Glomerular endothelial cell (primary cell): ENCODE measurements at places on chromosomes 6 and 20.

GRCh38 chr6:81797591-81797990 lies 45.1 kb upstream of the TENT5A start:
- no peak for DNase-seq

GRCh38 chr20:1182106-1182505 lies 2.7 kb downstream of the TMEM74B start:
- no peak for DNase-seq

DNA sequence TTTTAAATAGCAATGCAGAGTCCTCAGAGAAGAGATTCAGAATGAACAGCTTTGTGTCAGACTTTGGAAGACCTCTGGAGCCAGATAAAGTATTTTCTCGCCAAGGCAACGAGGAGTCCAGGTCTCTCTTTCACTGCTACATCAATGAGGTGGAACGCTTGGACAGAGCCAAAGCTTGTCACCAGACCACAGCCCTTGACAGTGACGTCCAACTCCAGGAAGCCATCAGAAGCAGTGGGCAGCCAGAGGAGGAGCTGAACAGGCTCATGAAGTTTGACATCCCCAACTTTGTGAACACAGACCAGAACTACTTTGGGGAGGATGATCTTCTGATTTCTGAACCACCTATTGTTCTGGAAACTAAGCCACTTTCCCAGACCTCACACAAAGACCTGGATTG lies 55.5 kb downstream of the MRAP2 start:
- no peak for DNase-seq

DNA sequence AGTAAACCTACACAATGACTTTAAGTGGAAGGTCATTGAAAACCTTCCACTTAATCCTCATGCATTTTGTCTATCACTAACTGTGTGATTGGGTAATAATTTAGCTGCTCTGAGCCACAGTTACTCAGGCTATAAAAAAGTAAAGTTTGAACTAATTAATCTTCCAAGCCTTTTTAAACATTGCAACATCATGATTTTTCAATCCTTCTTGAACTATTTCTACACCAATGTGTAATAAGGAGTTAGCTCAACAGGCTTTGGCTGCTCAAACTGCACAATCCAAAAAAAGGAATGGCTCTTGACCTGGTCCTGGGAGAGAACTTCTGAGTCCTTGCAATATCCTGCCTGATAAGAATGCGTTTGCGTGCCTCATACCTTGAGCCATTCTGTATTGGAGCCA lies 34.8 kb upstream of the FILIP1 start:
- no peak for DNase-seq

GRCh38 chr6:135093578-135093977 lies 39.0 kb upstream of the HBS1L start:
- no peak for DNase-seq

GRCh38 chr6:6695625-6696276 lies 107.2 kb downstream of the LY86 start:
- no peak for DNase-seq

DNA sequence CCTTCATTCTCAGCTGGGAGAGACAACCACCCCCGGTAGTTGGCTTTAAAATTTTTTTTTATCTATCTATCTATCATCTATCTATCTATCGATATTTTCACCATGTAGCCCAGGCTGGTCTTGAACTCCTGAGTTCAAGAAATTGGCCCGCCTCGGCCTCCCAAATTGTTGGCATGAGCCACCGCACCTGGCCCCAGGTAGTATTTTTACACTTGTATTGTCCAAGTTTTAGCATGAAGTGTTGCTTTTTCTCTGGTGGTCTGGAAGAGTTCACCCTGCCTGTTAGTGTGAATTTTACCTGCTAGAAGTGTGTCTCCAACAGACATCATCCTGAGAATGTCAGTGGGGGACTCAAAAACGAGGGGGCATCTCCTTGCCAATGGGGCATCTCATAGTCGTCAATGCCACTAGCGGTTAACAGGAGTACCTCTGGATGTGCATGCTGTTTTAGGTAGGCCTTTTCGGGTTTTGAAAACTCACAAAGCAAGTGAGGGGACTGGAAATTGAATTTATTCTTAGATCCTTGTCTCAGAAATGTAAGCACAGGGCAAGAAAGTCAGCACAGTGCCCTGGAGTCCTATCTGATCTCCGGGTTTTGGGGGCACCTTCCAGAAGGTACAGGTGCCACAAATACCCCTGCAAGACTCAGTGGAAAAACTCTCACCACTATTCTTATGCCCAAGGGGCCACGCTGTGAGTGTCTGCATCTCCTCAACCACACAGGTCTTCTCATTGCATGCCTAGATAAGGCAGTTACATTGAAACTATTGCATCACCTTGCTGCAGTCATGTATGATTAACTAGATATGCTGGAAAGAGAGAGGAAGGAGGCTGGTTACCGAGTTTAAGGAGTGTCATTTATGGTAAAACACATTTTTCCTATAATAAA lies 37.1 kb downstream of the TNFAIP3 start:
- DNase-seq: no peak

- DNase-seq: no peak
Observed at GRCh38 chr6:34468378-34468892, 2.6 kb downstream of the PACSIN1 start.

DNA sequence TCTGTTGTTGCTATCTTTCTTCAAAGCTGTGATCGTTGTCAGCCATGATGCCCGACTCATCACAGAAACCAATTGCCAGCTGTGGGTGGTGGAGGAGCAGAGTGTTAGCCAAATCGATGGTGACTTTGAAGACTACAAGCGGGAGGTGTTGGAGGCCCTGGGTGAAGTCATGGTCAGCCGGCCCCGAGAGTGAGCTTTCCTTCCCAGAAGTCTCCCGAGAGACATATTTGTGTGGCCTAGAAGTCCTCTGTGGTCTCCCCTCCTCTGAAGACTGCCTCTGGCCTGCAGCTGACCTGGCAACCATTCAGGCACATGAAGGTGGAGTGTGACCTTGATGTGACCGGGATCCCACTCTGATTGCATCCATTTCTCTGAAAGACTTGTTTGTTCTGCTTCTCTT lies 19.3 kb downstream of the ABCF1 start:
- DNase-seq: no peak

DNA sequence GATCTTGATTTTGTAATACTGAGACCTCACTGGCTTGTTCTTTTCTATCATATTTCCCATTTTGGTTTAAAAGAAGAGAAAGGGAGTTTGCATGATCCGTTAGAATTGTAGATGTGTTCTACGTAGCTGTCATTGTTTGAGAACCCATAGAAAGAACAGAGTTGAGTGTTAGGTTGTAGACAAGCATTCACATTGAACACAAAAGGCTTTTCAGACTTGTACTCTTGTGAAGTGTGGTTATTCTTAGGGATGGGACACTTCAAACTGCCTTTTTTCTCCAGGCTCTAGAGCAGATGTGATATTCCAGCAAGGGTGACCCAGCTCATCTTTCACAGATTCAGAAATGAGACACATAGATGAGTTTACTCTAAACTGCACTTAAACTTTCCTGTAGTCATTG lies 19.9 kb downstream of the FOXO3 start:
- no peak for DNase-seq

GRCh38 chr6:30329331-30329730 lies 2.6 kb downstream of the TRIM39 start:
- DNase-seq: no peak

DNA sequence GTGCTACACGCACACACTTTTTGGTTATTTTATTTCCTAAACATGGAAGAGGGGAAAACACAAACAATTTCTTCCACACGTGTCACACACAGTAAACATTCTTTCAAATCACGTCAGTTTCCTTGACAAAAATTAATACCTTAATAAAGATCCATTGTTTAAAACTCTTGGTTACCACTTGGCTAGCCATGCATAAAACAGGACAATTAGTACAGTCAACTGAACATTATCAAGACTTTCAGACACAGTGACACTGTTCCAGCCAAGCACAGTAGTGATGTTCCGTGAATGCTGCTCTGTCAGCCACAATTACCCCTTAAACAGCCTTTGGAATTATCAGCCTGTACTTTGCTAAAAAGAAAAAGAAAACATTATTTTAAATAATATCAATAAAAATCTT lies 50.8 kb downstream of the GMDS start:
- DNase-seq: no peak

- DNase-seq: no peak
Observed at GRCh38 chr6:447381-448165, 56.0 kb downstream of the IRF4 start.

DNA sequence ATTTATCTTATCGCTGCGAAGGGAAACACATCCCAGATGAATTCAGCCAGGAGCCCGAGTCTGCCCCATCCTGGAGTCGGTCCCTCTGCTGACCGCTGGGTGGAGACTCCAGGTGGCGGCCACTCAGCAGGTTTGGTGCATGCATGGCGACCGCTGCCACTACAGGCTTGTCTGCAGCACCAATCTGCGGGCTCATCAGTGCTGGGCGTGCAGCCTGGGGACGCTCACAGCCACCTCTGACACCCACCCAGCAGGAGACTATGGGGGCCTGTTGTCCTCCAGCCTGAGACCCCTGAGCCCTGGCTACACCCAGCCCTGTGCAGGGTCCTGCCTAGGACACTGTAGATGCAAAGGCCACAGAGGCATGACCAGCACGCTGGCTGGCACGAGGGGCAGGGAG lies 40.5 kb upstream of the GATA5 start:
- no peak for DNase-seq

DNA sequence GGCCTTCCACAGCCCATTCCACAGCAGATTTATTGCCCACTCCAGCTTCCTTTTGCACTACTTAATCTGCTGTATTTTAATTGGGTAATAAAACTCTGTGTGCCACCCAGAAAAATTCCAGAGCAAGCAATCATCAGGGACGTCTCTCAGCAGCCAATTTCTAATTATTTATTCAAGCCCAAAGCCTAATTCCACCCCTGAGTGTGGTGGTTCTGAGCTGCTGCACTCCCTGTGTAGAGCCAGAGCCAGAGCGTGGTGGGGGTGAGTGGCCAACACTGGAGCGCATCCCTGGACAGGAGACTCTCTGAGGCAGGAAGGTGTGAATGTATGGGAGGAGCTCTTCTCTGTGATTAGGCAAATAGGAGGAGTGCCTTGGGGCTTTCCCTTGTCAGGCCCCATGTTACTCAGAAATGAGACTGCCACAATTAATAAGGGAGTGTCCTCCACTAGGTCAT lies 66.1 kb downstream of the CD24 start:
- no peak for DNase-seq

DNA sequence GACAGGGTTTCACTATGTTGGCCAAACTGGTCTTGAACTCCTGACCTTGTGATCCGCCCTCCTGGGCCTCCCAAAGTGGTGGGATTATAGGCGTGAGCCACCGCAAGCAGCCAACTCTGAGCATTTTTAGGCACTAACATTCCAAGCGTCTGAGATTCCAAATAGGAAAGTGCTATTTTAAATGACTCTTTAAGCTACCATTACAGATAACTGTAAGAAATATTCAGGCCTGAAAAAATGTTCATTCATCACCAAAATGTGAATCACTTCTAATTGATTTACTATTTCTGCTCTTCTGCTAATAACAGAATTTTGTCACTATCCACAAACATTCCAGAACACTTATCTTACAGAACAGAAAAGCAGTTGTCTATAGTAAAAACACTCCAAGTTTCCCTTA lies 106.5 kb downstream of the BACH2 start:
- no peak for DNase-seq

- DNase-seq: no peak
Observed at GRCh38 chr6:32416036-32416435, 9.1 kb upstream of the BTNL2 start.

DNA sequence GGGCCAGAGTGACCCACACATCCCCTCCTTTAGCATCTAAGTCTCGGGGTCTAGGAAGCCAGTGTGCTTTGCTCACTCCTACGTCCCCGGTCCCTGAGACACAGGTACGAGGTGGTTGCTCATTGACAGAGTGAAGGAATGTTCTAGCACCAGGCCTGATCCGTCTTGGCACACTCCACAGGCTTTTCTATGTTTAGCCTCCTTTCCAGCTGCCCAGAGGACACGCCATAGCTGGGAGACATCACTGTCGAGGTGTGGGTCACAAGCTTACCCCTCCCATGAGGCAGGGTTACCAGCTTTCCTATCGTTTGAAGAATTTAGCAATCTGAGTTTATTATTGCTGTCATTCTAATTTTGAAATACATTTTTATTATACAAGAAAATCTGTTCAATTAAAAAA lies 30.4 kb upstream of the IER3 start:
- no peak for DNase-seq

GRCh38 chr6:118589186-118589585 lies 41.1 kb downstream of the PLN start:
- DNase-seq: no peak

DNA sequence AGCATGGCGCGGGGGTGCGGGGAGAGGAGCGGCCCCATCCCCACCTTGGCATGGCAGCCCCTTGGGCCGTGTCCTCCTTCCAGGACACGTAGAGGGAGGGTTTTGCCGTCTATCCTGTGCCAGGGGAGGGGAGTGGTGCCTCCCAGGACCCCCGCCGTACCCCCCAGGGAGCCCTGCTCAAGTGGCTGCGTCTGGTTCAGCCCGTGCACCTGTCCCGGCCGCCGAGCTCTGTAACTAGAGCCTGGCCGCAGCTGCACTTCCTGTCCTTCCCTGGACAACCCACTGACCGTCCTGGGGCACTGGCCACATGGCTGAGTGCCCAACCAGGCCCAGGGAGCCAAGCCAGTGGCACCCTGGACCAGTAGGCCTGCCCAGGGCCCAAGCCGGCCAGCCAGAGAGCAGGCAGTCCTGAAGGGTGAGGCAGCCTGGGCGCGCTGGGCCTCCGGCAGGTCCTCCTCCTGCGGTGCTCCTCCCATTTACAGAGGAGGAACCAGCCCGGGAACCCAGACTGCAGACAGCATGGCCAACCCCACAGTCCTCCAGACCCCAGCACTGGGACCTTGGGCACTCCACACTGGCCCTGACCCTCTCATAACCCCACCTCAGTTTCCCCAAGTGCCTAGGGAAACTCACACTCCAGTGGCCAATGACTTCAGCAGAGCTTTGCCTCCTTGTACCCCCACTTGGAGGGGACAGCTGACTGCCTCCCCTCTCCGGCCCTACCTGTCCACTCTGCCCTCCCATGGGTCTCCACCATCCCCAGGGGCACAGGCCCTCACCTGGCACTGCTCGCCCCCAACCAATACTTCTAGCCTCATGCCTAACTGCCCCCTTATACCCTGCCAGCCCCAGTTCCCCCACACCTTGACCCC lies 8.7 kb downstream of the LAMA5 start:
- no peak for DNase-seq
